Left ventricle myocardium superior (tissue), 1 donor: ENCODE measurements at places on chromosomes 5 and 9. TPM values are rescaled to one million over a fixed set of nuclear protein-coding genes. Genes with fewer than 3 reads are reported as not detected.

GRCh38 chr5:54873691-54874090 lies 111.7 kb downstream of the ESM1 start:
- no peak for DNase-seq

- DNase-seq, result no peak
Measured at GRCh38 chr5:33075731-33076130, 364.6 kb downstream of the NPR3 start.

DNA sequence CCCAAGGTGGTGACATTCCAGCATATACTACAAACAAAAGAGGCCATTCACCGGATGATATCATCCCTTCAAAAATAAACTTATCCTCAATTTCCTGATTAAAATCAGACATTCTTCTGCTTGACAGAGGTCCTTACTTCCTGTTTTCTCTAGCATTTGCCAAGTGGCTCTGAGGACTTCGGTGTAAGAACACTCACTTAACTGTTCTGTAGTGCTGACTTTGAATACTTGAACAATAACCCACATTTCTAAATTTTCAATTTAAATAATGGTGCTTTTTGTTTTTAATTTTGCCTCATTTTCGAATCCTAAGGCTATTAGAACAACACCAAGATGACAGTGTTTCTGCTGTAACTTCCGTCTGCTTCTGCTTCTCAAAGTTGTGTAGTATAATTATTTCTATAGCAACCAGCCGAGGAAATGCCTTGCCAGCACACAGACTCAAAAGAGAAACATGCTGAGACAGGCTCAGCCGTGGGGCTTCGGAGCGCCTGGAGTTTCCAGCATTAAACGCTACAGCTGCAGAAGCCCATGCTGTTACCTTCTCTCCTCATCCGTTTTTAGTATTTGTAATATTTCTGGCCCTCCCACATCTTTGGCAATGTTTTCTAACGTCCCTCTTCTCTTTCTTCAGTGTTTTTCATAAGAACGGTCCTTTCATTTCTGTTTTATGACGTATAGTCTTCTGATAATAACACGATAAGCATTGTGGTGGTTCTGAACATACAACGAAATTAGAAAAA lies 19.5 kb upstream of the ANXA1 start:
- DNase-seq, result peak; percentile 73

DNA sequence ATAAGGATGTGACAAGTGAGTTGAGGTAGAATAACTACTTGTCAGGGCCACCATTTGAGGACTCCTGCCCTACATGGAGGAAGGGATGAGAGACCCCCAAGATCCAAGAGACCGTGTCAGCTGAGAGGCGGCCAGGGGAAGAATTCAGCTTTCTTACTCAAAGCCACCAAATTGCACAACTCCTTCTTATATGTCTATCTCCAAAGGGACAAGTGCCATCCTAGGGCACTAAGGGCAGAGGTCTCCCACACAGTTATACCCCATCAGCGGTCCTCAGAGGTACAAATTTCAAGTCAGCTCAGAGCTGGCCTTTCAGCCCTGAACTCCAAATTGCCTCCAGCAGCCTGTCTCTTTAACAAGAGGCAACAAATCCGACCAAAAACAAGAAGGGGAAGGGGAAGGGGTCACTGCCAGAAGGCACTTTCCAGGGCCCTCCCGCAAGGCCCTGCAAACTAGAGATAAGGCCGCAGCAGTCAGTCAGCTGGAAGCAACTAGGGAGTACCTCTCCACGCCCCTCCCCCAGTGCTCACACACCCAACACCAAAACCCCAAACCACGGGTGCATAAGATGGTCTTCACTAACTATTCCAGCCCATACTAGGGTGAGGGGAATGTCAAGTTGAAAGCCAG lies 6.1 kb upstream of the STOML2 start:
- no peak for DNase-seq

SREK1IP1 gene
- total RNA-seq, result 13.7 TPM

MCIDAS gene
- not detected for total RNA-seq

MUSK gene
- 1.3 TPM for total RNA-seq

DNA sequence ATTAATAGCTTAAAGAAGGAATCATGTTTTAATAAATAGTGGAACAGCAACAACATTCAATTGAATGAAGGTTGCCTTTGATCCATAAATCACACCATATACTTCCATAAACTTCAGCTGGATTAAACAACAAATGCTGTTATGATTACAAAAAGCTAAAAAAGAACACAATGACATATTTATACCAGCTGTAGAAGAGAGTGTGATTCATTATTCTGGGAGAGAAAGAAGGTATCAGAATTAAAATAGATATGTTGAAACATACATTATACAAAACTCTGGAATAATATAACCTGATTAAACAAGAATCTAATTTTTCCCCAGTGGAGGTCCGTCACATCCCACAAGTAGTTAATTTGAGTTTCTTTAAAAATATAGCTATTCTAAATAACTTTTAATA lies 7.5 kb upstream of the RECK start:
- DNase-seq, result no peak

GRCh38 chr9:83981126-83981871 lies 694 bp downstream of the RMI1 start:
- peak; percentile 32 for DNase-seq

- no peak for DNase-seq
Measured at GRCh38 chr9:87086221-87086818, 139.0 kb upstream of the GAS1 start.

DNA sequence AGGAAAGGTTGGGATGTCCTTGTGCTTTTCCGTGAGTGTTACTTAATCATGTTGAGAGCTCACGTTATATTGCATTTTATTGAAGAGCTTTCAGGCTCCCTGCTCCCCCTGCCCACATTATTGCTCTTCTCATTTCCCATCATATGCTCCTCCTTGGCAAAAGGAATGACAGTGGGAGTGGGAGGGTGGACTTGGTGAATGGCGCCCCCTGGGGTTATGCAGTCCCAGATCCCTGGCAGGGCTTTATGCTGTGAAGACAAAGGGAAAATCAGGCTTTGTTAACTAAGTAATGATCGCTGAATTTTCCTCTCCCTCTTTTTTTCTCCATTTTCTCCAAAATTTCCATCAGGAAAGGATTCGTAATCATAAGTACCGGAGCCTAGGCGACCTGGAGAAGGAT lies 166.6 kb downstream of the SMARCA2 start:
- peak; percentile 43 for DNase-seq

GRCh38 chr9:101388507-101388993 lies 3.7 kb upstream of the BAAT start:
- DNase-seq, result no peak

DNA sequence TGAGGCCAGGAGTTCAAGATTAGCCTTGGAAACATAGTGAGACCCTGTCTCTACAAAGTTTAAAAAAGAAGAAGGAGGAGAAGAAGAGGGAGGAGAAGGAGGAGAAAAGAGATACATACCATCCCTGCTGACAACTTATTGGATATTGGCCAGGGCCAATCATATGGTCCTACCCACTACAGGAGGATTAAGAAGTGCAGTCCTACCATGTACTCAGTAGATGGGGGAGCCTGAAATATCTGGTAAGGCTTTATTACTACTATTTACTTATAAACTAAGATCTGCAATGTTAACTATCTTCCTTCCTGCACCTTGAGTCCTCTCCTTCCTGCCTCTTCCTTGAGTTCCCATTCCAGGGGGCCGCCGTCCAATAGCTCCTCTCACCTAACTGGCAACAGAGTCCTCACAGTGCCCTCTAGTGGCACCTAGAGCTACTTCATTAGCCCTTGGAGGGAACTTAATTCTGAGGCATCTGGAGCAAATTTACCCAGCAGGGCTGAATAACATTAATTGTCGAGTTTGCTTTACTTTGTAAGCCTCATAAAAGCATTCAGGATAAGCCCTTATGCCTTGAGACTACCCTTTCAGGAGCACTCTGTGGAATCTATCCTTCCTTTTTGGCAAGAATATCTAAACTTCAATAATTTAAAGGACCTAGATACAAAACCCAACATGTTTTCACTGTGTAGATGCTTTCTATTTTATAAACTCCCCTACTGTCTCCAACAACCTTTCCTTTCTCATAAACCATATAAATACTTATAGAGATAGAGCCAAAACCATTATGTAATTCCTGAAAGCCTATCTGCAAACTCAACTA lies 39.1 kb upstream of the RANBP6 start:
- DNase-seq, result peak; percentile 59

FOXI1 gene
- total RNA-seq, result not detected

FCN2 gene
- not detected for total RNA-seq

NFIB gene
- 110 TPM for total RNA-seq

DNA sequence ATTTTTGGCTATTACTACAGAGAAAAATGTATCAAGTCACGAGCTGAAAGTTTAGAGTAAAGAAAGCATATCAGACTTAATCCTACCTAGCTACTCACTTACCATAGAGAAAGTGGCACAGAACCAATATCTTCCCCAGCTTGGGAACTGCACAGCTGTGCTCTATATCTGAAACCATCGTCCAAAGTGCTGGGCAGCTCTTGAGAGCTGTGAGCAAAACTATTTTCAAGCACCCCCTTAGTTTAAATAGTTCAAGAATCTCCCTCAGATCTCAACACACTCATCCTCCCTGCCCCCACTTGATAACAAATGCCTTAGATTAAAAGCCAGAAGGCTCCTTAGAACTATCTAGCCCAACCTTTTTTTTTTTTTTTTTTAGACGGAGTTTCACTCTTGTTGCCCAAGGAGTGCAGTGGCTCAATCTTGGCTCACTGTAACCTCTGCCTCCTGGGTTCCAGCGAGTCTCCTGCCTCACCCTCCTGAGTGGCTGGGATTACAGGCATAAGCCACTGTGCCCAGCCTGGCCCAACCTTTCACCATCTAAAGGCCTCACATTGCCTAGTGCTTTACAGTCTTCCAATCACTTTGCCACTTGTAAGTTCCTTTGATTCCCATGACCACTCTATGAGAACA lies 94.2 kb upstream of the APC start:
- no peak for DNase-seq

- no peak for DNase-seq
Measured at GRCh38 chr5:89353837-89354551, 471.0 kb upstream of the MEF2C start.

DNA sequence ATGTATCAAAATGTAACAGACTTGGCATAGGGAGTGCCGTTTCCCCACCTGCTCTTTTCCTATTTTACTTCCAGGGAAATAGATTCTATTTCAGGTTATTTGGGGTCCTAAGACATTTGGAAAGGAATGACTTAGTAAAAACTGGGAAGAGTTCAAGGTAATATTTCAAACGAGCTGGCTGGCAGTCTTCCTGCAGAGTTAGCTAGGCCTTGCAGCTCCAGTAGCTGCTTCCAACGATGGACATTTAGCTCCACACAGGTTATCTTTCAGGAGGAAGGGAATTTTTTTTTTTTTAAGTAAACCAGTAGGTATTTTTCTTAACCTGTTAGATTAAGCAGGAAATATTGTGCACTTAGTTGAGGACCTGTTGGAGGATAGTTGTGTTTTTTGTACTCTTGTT lies 45.2 kb downstream of the TLE4 start:
- DNase-seq, result no peak

- no peak for DNase-seq
Measured at GRCh38 chr5:71865665-71866320, 146.7 kb downstream of the CARTPT start.

- DNase-seq, result peak; percentile 80
Measured at GRCh38 chr9:136694163-136694871, 7.1 kb upstream of the AGPAT2 start.

GRCh38 chr9:136016572-136017288 lies 55.6 kb upstream of the UBAC1 start:
- DNase-seq, result peak; percentile 22

JAKMIP2 gene
- 0.50 TPM for total RNA-seq

- DNase-seq, result no peak
Measured at GRCh38 chr5:81310402-81311063, 9.1 kb downstream of the ZCCHC9 start.

- no peak for DNase-seq
Measured at GRCh38 chr9:132990781-132991180, 12.3 kb downstream of the GFI1B start.

DNA sequence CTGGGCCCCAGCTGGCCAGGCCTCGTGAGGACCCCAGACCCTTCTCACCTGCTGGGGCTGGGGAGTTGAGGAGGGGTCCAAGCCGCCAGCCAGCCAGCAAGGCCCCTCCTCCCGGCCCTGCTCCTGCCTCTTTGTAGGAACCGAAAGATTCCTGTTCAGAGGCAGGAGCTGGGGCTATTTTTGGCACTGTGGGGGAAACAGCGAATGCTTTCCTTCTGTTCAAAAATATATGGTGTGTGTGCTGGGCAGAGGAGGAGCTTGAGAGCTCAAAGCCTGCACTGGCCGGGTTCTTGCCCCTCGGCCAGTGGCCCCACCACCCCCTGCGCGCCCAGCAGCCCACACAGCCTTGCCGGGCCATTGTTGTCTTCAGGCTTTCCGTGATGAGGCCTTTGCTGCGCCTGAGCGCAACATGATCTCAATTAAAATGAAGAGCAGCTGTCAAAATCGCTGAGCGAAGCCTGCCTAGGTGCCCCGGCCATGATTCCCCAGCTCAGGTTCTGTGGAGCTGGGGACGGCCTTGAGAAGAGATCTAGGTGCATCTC lies 13.4 kb downstream of the NCS1 start:
- DNase-seq, result no peak

GRCh38 chr9:36436909-36437308 lies 36.8 kb upstream of the RNF38 start:
- peak; percentile 78 for DNase-seq

GRCh38 chr5:79934681-79935080 lies 56.4 kb downstream of the MTX3 start:
- no peak for DNase-seq

DNA sequence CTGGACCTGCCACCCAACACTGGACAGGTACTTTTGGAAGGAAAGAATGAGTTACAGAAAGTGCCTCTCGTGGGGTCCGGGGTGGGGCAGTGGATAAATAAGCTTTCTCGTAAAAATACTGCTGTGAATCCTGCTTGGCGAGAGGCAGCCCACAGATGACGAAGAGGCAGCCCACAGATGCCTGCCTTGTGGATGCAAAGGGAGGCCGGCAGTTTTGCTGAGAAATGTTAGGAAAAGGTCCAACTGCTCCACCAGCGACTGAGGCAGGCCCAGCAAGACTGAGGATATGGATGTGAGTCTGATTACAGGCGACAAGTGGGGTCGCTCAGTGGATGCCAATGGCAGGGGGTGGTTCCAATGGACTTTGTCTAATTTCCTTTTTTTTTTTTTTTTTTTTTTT lies 79.1 kb upstream of the PPP1R26 start:
- DNase-seq, result no peak

SPZ1 gene
- total RNA-seq, result not detected

DNA sequence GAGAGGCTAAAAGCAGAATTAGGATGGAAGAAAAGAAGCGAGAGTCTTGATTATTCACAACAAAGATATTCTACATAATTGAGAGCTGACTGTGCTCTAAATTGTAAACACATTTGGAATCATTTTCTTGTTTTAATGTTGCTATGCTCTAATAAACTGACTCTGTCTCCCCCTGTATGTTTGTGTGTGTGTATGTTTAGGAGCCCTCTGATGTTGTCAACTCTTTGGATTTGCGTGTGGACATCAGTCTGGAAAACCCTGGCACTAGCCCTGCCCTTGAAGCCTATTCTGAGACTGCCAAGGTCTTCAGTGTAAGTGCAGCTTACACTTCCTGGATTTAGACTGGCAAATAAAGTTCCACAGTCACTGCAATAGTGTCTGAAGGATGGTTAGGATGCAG lies 37.8 kb downstream of the MOCS2 start:
- DNase-seq, result no peak
